ENCODE measurements at places on chromosomes 16 and 17.

DNA sequence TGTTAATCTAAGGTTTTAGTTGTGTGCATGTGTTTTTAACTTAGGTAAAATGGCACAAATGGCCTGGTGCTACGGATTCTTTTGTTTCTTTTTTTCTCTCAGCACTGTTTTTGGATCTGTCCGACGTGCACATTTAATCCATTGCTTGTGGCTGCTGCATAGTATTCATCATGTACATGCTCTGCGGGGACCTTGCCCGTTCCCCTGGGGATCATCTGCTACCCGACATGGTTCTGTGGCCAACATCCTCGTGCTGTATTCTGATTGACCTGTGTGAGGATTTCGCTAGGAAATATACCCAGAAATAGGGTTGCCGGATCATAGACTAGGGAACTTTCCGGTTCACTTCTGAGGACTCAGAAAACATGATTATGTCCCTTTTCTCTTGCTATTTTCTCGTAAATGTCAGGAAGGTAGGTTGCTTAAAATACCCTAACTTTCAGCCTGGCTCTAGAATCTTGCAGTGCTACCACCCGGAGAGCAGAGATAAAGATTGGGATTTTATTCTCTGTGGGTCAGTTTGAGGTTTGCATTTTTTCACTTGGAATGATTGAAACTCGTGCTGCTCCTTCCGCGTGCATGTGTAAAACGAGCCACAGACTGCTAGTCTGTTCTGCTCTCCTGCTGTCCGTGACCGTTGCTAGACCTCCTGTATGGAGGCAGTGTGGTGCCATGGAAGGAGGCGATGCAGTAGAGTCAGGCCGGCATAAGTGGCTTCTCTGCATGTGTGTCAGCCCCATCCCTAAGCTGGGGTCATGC is 42.9 kb downstream of the LDHD start:
- no peak for DNase-seq

DNA sequence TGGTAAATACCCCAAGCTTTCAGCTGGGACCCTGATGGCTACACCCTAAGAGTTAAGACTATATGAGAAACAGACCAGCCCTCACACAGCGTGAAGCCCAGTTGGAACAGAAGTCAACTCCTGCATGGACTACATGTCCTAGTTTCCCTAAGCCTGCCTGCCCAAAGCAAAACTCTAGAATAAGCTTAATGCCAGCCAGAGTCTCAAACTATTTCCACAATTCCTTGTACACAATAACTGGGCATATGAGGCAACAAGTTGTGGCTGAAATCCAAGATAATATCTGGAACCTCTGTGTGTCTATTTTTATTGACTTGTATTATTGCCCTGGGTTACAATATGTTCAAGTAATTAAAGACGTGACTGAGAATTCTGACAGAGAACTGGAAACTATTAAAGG is 19.4 kb downstream of the MYH10 start:
- DNase-seq: no peak

DNA sequence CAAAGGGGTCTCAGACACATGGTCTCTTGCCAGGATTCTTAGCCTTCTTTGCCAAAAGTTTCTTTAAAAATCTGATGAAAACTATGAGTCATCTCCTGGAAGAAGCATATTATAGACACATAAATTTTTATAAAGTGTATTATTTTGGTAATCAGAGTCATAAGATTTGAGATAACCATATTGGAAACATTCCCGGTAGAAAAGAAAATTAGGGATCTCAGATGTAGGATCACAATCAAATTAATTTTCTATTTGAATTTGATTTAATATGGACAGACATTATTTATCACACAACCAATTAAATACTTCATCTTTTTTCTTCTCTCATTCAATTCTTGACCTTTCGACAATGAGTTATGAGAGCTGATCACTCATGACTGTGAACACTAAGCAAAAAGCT is 347.7 kb upstream of the CDH8 start:
- DNase-seq: no peak

- DNase-seq: no peak
Measured at GRCh38 chr17:41480136-41480535, 815 bp downstream of the KRT35 start.

GRCh38 chr17:17947966-17948365 is 24.2 kb downstream of the TOM1L2 start:
- DNase-seq: peak; percentile 46

- DNase-seq: no peak
Measured at GRCh38 chr17:32936186-32936893, 8.4 kb downstream of the TMEM98 start.

- DNase-seq: no peak
Measured at GRCh38 chr17:6543079-6544010, 13.0 kb downstream of the PITPNM3 start.

- DNase-seq: no peak
Measured at GRCh38 chr16:84369105-84369504, 767 bp downstream of the ATP2C2 start.

- peak; percentile 95 for DNase-seq
Measured at GRCh38 chr16:71637398-71637797, 11.4 kb downstream of the MARVELD3 start.

DNA sequence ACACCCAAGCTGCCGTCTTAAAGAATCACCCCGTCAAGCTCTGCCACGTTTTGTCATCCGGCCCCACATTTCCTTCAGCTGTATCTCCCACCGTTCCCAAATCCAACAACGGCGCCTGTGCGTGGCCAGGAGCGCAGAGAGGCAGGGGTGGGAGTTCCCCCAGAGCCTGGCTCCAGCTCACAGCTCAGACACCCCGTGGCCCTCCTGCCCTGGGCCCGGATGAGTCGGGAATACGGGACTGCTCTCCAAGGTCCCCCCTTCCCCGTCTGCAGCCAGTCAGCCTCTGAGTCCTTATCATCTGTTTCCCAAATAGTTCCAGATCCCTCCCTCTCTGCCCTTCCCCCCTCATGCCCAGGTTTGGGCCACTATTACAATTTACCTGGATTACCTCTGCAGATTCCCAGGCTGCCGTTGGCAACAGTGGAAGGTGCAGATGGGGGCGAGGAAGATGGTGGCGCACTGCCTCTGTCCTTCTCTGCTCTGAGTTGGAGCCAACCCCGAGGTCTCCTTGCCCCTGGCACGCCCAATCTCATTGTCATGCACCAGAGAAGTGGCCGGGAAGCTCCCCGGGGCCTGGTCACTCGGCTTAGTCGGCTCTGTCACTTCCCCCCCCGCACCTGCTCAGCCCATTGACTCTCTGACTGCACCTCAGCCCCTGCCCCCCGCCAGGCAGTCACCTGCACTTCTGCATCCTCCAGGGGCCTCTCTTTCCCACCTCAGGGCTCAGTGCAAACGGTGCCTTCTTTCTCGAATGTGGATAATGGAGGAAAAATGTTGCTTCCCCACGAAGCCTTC is 18.3 kb upstream of the RPTOR start:
- DNase-seq: no peak

DNA sequence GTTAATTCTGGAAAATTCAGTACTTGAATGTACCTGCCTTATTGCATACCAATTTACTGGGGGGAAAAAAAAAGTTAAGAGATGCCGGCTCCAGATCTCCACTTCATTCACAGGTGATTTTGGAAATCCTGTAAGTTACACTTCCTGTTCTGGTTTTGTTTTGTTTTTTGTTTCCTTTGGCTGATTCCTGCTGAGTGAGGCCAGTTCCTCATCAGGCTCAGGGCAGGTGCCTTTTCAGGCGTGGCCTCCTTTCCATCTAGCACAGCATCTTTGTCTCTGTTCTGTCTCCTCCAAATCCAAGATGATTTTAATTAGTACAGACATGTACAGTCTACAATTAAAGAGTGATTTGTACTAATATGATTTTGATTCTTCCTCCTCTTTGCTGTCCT is 19.2 kb downstream of the CYB561 start:
- no peak for DNase-seq

GRCh38 chr17:7916385-7916682 is 245 bp upstream of the RNF227 start:
- no peak for DNase-seq

- peak; percentile 18 for DNase-seq
Measured at GRCh38 chr16:11994143-11995119, 17.9 kb downstream of the SNX29 start.

- peak; percentile 65 for DNase-seq
Measured at GRCh38 chr16:48318630-48319029, 66.6 kb downstream of the SIAH1 start.

DNA sequence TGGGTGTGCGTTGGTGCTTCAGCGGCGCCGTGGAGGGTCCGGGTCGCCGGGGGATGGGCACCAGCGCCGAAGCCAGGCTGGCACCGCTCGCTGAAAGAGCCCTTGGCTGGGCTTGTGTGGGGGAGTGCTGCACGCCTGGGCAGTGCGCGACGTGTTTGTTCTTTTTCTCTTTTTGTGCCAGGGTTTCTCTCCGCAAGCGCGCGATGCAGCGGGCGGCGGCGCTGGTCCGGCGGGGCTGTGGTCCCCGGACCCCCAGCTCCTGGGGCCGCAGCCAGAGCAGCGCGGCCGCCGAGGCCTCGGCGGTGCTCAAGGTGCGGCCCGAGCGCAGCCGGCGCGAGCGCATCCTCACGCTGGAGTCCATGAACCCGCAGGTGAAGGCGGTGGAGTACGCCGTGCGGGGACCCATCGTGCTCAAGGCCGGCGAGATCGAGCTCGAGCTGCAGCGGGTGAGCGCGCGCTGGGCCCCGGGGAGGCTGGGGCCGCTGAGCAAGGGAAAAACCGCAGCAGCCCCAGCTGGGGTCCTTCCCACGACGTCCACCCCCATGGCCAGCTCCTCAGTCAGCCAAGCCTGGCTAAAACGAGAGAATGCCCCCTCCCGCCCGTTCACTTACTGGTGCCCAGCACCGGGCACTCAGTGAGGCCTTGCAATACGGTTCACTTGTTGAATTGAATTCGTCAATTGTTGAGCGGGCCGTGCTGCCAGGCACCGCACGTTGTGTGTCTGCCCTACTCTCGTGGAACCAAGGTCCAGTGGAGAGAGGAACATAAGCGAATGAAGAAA is 541 bp downstream of the GPT2 start:
- DNase-seq: peak; percentile 35

DNA sequence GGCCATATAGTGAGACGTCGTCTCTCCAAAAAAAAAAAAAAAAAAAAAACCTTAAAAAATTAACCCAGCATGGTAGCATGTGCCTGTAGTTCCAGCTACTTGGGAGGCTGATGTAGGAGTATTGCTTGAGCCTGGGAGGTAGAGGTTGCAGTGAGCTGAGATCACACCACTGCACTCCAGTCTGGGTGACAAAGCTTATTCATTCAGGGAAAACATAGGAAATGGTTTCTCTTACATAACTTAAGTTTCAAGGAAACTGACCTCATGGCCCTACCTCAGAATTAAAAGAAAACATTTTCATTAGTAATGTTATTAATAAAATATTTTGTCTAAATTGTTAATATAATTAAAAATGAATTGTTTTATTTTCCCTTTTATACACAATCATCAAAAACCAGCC is 31.4 kb downstream of the COG1 start:
- DNase-seq: no peak

GRCh38 chr17:28938552-28938951 is 12.8 kb downstream of the PHF12 start:
- peak; percentile 23 for DNase-seq

GRCh38 chr16:82137822-82138167 is 32.2 kb downstream of the MPHOSPH6 start:
- DNase-seq: no peak

DNA sequence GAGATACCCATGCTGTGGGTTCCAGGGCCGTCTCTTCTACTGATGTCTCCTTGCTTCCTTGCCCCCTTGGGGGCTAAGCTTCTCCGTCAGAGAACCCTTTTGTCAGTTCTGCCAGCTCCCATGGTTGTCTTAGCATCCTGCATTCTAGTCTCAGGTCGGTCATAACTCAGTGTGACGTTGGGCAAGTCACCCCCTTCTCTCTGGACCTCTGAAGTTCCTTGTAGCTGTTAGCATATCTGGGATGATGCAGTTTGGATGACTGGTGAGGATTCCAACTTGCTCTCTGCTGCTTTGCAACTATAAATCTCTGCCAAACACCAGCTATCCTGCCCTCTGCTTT is 8.9 kb upstream of the MYL4 start:
- no peak for DNase-seq

DNA sequence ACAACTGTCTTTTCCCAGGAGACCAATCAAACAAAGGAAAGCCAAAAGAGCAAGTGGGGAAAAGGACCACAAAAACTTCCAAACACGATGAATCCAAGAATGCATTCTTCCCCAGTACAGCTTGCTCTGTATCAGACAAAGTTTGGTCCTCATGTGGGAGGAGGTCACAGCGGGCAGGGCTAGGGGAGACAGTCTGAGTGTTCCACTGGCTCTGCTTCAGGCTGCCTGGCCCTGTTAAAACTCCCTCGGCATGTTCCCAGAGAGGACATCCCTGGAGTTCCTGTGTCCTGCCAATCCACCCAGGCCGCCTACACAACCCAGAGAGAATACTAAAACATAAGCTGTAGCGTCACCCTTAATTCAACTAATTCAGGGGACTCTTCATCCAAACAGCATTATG is 415.1 kb upstream of the DYNLRB2 start:
- no peak for DNase-seq

DNA sequence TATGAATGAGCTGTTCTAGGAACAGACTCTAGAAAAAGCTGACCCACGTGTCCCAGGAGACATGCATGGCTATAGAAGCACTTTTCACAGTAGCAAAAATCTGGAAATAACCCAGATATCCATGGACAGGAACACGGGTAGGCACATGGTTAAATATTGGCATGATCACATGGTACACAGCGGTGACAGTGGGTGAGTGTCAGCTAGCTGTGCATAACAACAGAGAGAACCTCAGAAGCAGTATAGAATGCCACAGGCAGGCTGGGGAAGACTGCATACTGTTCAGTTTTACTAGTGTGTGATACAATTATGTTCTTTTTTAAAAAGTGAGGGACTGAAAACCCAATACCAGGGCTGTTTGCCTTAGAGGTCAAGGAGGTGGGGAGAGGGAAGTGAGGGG is 31.4 kb downstream of the EPN2 start:
- no peak for DNase-seq

DNA sequence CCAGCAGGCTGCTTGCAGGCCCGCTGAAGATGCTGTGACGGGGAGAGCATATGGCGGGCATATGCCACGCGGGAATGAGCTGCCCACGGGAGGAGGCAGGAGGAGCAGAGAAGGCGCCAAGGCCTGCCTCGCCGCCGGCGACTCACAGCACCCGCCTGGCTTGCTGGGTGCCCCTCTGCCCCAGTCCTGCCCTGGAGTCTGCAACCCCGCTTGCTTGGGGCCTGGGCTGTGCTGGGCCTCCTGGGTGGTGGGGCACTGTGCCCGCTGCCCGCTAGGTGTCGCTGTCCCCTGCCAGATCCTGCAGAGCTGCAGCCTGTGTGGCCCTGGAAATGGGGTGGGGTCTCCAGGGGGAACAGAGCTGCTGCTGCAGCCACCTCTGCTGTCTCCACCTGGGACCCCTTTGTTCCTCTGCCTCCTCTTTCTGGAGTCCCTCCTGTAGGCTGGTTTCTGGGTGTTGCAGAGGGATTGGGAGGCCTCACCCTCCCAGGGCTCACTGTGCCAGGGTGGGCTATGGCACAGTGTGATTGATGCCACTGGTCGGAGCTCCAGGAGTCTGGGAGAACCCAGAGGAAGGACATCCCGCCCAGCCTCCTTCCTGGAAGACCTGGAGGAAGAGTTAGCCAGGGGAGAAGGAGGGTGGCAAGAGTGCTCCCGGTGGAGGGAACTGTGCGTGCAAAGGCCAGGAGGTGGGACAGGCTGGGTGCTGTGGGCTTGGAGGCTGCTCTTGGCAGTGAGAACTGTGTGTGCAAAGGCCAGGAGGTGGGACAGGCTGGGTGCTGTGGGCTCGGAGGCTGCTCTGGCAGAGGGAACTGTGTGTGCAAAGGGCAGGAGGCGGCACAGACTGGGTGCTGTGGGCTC is 141.0 kb upstream of the CIBAR2 start:
- no peak for DNase-seq

Data from iris pigment epithelial cell (primary cell).